A549 treated with Mapracorat at 1 μM for 4 hours (cell line): ENCODE measurements at places on chromosomes 7 and 10. TPM values are rescaled to one million over a fixed set of nuclear protein-coding genes. Genes with fewer than 3 reads are reported as not detected.

IL6 gene
- 1.1 to 3.5 TPM (median 1.6 TPM) in 5 replicates for total RNA-seq

ACHE gene
- 2.1 to 3.9 TPM (median 2.6 TPM) in 5 replicates for total RNA-seq

LOXL4 gene
- 1.2 to 1.7 TPM (median 1.6 TPM) in 5 replicates for total RNA-seq

SPDYE1 gene
- not detected in 5 replicates for total RNA-seq

NUTM2B gene
- total RNA-seq = 0.29 to 0.53 TPM (median 0.34 TPM) in 5 replicates

PKD2L1 gene
- 0.06 to 0.21 TPM (median 0.09 TPM) in 5 replicates for total RNA-seq

EMX2 gene
- not detected in 5 replicates for total RNA-seq

ZNF746 gene
- 14.9 to 20.6 TPM (median 20.2 TPM) in 5 replicates for total RNA-seq

GIMAP5 gene
- 0.08 TPM in 1 of 5 replicates, not detected in the others for total RNA-seq

CYP3A7 gene
- 0.06 to 0.07 TPM in 2 of 5 replicates, not detected in the others for total RNA-seq

LRMDA gene
- total RNA-seq = 3.1 to 5.7 TPM (median 4.7 TPM) in 5 replicates

ESYT2 gene
- 69.4 to 102 TPM (median 93.5 TPM) in 5 replicates for total RNA-seq

HERPUD2 gene
- 17.2 to 20.7 TPM (median 19.5 TPM) in 5 replicates for total RNA-seq

BNIP3 gene
- 41.9 to 47.4 TPM (median 44.0 TPM) in 5 replicates for total RNA-seq

GATA3 gene
- 4.1 to 6.4 TPM (median 4.2 TPM) in 5 replicates for total RNA-seq

LRGUK gene
- 0.18 to 0.37 TPM (median 0.26 TPM) in 5 replicates for total RNA-seq

TIAL1 gene
- total RNA-seq = 84.5 to 102 TPM (median 89.6 TPM) in 5 replicates

COA1 gene
- total RNA-seq = 82.6 to 92.9 TPM (median 84.7 TPM) in 5 replicates

CAV1 gene
- 512 to 685 TPM (median 586 TPM) in 5 replicates for total RNA-seq

ARL4A gene
- total RNA-seq = 58.5 to 74.2 TPM (median 65.1 TPM) in 5 replicates

GRK5 gene
- total RNA-seq = 7.8 to 9.9 TPM (median 9.2 TPM) in 5 replicates

TMEM236 gene
- 0.02 to 0.08 TPM (median 0.03 TPM) in 5 replicates for total RNA-seq

ZNF485 gene
- total RNA-seq = 1.6 to 2.6 TPM (median 2.1 TPM) in 5 replicates

CTBP2 gene
- 98.8 to 118 TPM (median 114 TPM) in 5 replicates for total RNA-seq

MTERF1 gene
- 10.3 to 12.2 TPM (median 11.8 TPM) in 5 replicates for total RNA-seq

NXPH1 gene
- not detected in 5 replicates for total RNA-seq

NUTM2A gene
- 0.08 TPM in 1 of 5 replicates, not detected in the others for total RNA-seq

CYP3A4 gene
- total RNA-seq = 0.09 to 0.10 TPM in 2 of 5 replicates, not detected in the others

TMEM176B gene
- total RNA-seq = 0.15 to 0.23 TPM (median 0.19 TPM) in 3 of 5 replicates, not detected in the others

TMEM273 gene
- total RNA-seq = not detected in 5 replicates

AOAH gene
- not detected in 5 replicates for total RNA-seq

POLD2 gene
- 144 to 178 TPM (median 160 TPM) in 5 replicates for total RNA-seq

ASL gene
- 18.9 to 27.1 TPM (median 24.0 TPM) in 5 replicates for total RNA-seq

PTF1A gene
- total RNA-seq = not detected in 5 replicates

SPDYE9 gene
- total RNA-seq = not detected in 5 replicates

HSPA12A gene
- total RNA-seq = 8.8 to 10.5 TPM (median 9.7 TPM) in 5 replicates

MEPCE gene
- total RNA-seq = 38.4 to 47.7 TPM (median 42.2 TPM) in 5 replicates

HKDC1 gene
- total RNA-seq = 8.7 to 13.7 TPM (median 10.3 TPM) in 5 replicates

BTBD16 gene
- total RNA-seq = 0.28 to 0.88 TPM (median 0.57 TPM) in 5 replicates

PLXDC2 gene
- 0.02 to 0.07 TPM (median 0.03 TPM) in 4 of 5 replicates, not detected in the other for total RNA-seq

PAX4 gene
- not detected in 5 replicates for total RNA-seq

CHST15 gene
- total RNA-seq = 7.0 to 8.5 TPM (median 7.7 TPM) in 5 replicates

SPACDR gene
- 0.48 to 0.94 TPM (median 0.89 TPM) in 5 replicates for total RNA-seq

FAM25C gene
- 1.2 to 1.7 TPM in 2 of 5 replicates, not detected in the others for total RNA-seq

FBXW4 gene
- total RNA-seq = 17.1 to 25.0 TPM (median 20.9 TPM) in 5 replicates
